ENCODE measurements at places on chromosomes 3 and 15.

DNA sequence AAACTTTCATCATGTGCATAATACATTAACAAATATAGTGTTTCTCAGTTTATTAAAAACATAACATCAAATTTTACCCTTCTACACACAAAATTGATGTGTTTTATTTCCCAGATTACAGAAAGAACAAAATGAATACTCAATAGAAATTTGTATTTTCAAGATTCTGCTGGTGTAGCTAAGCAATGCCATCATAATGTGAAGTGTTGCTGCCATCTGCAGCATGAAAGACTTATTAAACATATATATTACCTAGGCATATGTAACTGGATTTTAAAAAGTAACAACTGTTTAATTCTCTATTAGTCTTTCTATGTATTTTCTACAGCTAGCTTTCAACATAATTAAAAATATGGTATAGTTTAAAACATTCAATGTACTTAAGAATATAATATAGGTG, 27.5 kb downstream of the PLSCR5 start:
- DNase-seq, result no peak

DNA sequence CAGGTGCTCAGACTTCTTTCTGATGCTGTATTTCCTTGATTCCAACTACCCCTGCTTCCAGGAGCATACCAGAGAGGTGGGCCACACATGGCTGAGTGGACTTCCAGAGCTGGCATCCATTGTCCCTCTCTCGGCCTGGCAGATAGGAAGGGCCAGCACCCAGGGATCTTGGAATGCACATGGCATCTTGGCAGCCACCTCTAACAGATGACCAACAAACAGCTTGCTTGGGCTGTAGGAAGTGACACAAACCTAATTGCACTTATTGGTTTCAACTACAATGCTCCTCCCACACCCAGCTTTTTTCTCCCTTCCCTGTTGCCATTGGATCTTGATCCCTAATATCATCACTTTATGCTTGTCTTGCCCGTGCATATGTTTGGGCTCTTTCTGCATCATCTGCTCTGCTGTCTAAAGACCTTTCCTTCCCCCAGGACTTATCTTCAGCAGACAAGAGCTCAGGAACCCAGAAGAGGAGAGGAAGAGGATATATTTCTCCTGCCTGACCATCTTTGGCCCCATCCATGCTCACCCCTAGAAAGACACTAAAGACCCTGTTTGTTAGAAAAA, 294.6 kb downstream of the NTRK3 start:
- no peak for DNase-seq

- no peak for DNase-seq
Measured at GRCh38 chr3:164095279-164095678, 983.0 kb downstream of the SI start.

GRCh38 chr3:178629430-178630178, 93.4 kb downstream of the KCNMB2 start:
- no peak for DNase-seq

GRCh38 chr15:34644061-34644460, 60.6 kb upstream of the GOLGA8B start:
- no peak for DNase-seq

DNA sequence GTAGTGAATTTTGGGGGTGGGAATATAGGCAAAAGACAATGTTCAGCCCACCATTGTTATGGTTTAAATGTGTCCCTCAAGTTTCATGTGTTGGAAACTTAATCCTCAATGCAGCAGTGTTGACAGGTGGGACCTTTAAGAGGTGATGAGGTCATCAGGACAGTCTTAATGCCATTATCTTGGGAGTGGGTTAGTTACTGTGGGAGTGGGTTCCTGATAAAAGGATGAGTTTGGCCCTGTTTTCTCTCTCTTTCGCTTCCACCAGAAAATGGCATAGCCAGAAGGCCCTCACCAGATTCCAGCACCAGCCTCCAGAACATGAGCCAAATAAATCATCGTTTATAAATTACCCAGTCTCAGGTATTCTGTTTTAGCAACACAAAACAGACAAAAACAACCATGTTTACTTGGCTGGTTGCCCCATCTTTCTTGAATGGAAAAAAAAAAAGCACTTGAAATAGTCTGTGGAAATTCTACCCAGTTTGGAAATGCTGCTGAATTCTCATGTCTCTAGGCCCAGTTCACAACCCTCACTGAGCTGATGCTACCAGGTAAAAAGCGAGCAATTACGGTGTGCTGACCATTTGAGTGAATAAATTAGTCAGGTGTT, 31.0 kb upstream of the MFSD1 start:
- DNase-seq, result no peak

DNA sequence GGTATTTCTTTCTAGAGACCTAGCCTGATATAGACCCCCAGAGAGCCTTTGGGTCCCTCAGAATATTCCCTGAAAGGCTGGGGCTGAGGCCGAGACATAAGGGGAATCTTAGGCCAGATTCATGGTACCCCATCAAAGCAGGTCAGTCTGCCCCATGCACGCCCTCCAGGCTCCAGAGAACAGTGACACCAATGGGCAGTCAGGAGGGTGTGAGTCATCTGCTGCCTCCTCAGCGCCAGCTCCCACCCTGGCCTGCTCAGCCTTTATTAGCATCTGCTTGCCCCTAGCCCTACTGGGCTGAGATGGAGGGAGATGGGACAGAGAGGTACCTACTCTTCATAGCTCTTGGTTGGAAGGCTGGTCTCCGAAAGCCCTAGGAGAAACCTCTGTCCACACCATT, 14.3 kb upstream of the CAMKV start:
- DNase-seq, result no peak

GRCh38 chr3:129662191-129662608, 55.7 kb upstream of the PLXND1 start:
- no peak for DNase-seq

- no peak for DNase-seq
Measured at GRCh38 chr15:82621970-82622369, 25.2 kb downstream of the CPEB1 start.

- DNase-seq, result no peak
Measured at GRCh38 chr3:188754267-188754666, 417.5 kb upstream of the TPRG1 start.

GRCh38 chr15:88982946-88983342, 69.8 kb upstream of the MFGE8 start:
- no peak for DNase-seq

- no peak for DNase-seq
Measured at GRCh38 chr15:60162251-60162967, 158.3 kb downstream of the FOXB1 start.

DNA sequence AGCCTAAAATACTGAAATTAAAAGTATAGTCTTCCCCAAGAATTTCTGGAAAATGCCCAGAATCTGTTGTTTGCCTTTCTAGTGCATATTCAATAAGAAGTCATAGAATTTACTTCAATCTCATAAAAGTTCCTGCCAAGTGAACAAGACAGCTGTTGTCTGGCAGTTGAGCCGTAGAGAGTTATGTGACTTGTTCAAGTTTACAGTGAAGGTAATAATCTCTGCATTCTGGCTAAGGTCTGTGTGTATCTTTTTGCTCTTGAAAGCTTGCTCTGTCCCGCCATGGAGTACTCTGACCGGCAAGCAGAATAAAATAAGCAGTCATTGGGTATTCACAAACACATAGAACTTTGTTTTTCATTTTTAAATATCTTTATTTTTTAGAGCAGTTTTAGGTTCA, 77.8 kb downstream of the GHSR start:
- DNase-seq, result no peak

DNA sequence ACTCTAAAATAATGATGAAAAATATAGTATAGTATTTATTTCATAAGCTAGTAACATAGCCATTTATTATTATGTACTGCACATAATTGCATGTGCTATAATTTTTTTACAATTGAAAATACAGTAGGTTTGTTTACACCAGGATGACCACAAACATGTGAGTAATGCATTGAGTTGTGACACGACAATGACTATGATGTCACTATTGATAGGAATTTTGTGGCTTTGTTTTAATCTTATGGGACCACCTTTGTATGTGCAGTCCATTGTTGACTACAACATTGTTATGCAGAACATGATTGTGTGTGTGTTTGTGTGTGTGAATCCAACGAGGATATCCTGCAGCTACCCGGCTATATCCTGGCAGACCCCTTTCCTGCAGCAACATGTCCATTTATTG, 372.2 kb upstream of the MCTP2 start:
- DNase-seq, result no peak

DNA sequence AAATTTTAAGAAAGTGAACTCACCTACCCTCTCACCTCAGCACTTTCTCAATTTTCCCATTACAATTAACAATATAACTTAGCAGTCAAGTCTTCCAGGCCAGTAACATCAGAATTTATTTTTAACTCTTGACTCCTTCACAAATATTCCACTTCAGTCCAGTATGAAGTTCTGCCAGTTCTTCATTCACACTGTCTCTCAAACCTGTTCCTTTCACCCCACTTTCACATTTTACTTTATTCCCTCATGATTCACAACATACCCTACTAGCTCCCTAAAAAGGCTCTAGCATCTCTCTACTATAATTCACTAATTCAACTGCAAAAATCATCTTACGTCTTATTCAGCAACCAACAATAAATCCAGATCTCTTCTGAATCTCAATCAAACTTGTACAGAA, 3.8 kb downstream of the GSK3B start:
- DNase-seq, result no peak

- DNase-seq, result no peak
Measured at GRCh38 chr15:79659691-79660090, 227.6 kb downstream of the MINAR1 start.

DNA sequence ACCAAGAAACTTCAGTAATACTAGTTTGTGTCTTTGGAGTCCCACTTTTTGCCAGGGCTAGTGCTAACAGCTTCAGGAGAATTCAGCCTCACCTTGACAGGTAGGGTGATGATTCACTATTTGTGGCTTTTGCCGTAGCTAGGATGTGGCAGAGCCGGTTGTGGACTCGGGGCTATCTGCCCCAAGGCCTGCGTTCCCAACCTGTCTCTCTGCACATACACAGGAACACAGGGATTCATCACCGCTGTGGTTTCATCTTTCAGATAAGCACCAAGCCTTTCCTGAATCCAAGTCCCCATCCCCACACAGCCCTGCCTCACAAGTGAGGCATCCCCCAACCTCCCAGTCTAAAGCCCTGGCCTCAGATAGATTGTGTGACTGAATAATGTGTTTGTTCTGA, 45.2 kb upstream of the POLG start:
- no peak for DNase-seq

DNA sequence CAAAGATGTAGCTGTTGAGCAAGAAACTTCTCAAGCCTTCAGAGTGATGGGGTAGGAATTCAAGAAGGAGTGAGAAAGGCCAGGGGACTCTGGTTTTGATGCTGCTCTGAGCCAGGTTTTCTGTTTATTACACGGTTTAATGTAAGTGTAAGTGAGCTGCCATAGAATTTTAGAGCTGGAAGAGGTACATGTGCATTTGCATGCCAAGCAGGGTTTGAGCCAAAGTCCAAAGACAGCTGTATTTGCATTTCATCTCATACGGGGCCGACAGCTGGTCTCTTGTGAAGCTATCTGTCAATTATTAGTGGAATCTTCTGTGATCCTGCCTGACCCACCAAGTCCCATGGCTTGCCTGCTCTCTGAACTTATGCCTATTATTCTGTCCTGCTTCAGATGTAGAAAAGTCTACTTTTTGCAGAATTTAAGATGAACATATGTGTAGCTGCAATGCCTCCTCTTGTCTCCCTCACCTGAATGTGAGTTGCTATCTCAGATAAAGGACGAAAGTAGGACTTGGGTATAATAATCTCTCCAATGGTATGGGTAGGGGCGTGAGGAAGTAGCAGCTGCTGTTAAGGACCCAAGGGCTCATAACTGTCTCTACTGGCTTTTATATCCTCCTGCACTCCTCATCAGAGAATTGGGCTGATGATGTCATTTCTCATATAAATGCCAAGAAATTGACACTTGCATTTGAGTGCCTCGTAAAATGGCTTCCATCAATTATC, 160.0 kb downstream of the SQOR start:
- DNase-seq, result no peak

DNA sequence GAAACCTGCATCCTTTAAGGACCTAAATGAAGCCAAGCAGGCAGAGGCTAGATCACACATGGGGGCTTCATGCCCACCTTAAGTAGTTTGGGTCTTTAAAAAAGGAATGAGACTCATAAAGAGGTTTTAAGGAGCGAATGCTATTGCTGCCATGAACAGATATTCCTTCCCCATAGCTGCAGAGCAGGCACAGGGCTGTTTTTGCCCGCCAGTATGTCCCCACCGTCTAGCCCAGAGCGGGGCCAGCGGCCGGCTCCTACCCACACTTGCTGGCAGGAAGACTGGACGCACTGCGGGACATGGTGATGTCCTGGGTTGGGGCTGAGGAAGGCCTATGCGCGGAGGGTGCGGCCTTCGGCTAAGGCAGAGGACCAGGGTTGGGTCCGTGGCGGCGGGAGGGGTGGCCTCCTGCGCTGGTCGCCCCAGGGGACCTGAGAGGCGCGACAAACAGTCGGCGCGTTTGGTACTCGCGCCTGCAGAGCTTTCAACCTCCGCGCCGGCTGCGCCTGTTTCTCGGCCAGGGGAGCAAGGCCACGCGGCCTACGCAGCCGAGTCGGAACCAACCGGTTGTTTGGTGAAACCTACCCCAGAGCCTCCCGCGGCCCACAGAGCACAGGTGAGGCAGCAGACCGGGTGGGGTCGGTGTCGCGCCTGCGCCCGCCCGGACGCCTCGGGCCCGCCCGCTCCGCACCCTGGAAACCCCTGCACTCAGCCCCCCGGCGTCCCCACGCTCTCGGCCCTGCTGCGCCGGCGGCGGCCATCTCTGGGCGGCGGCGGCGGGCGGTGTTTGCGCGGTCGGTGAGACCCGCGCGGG, at the start of gene FAIM:
FAIM (plus strand) TSS at position 450 of the 814 bp plus-strand sequence. CDS start 10,956 bp downstream, outside the sequence.
- peak; percentile 21 for DNase-seq

- no peak for DNase-seq
Measured at GRCh38 chr3:175146258-175146657, 287.1 kb downstream of the NAALADL2 start.

DNA sequence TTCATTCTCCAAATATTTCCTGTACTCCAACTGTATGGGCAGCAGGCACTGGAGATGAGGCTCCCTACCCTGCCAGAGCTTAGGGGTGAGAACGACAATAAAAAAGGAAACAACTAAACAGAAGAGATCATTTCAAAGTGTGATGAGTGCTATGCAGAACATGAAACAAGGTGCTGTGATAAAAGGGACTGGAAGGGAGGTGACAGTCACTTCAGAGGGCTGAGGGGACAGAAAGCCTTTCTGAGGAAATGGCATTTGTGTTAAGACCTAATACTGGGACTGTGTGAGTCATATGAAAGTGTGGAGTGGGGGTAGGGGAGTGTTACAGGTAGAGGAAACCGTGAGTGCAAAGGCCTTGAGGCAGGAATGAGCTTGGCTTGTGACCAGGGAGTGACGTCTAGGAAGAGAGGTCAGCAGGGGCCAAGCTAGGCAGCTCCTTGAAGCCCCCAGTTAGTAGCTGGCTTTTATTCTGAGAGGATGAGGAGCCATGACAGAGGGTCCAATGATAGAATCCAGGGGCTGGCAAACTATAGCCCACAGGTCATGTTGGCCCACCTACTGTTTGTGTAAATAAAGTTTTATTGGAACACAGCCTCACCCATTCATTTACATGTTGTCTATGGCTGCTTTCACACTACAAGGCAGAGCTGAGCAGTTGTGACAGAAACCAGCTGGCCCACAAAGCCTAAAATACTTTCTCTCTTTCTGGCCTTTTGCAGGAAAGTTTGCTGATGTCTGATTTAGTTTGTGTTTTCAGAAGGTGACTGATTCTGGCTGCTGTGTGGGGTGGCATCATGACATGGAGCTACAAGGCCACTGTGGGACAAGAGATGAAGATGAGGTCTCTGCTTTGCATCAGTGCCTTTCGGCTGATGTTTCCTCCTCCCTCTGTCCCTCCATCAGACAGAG, 56.6 kb downstream of the LSM3 start:
- DNase-seq, result no peak

- DNase-seq, result no peak
Measured at GRCh38 chr15:45573961-45574629, 13.1 kb upstream of the BLOC1S6 start.

GRCh38 chr3:118504906-118505305, 529.7 kb downstream of the IGSF11 start:
- no peak for DNase-seq

Measured in NCI-H187 (cell line).